ENCODE measurements at places on chromosomes 11 and 22. TPM values are rescaled to one million over a fixed set of nuclear protein-coding genes. Genes with fewer than 3 reads are reported as not detected.

DNA sequence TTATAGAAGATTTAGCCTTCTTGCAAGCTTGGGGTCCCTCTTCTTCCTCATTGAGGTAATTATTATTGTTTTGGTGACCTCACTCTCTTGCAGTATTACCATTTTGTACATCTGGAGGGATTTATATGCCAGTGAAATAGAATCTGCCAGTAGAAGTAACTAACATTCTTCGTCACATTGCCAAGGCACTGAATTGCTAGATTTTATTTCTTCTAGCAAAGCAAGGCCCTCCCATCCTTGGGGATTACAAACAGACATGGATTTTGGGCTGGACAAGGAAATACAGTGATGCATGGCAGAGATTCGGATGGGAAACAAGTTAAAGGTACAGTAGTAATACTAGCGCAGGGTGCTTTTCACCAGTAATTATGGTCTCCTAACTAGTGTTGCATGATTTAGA lies 7.8 kb downstream of the ADAMTS15 start:
- DNase-seq, result no peak

GRCh38 chr11:35531246-35531645 lies 5.8 kb upstream of the PAMR1 start:
- DNase-seq, result no peak

DNA sequence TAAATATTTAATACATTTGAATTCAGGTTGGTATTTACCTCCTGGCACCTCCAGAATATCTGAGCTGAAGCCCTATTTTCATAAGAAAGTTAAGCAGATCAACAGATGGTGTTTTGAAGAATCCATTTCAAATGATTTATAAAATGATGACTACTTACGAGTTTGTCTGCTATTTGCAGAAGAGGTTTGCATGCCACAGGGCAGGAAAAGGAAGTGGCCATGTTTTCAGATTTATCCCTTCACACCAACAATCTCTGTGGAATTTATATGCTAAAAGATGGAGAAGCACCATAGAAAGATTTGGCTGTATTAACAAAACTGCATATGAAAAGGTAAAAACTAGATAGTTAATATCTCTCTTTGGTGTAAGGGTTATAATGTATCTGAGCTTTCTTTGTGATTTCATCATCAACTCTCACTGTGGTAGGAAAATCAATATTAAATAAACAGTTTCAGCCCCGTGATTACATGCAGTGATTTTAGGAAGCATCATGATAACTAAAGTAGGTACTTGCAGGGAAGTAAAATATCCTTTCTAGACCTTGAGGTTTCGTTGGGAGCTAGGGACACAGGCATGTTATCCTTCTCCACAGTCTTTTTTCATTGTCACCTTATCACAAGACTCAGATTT lies 2.6 kb downstream of the BMAL1 start:
- no peak for DNase-seq

Gene BAIAP2L2
- not detected for total RNA-seq

DNA sequence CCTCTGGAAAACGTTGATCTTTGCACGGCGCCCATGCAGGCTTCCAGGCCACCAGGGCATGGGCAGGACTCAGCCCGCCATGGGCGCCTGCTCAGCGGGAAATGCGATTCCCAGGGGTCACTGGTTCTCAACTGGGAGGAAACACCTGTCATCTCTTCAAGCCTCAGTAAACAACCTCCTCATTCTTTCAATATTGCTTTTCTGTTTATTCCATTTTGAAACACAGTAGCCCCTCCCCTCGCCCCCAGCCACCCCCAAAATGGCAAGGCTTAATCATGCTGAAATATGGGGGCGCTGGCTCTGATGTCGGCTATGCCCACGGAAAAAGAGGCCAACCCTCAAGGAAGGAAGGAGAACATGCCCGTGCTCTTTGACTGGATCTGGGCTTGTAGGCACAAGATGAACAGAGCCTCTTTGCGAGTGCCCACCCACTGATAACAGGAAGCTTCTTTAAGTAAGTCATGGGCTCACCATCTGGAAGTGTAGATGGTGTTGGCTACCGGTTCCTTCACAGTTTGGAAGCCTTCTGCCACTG lies 594 bp upstream of the POU2AF1 start:
- no peak for DNase-seq

DNA sequence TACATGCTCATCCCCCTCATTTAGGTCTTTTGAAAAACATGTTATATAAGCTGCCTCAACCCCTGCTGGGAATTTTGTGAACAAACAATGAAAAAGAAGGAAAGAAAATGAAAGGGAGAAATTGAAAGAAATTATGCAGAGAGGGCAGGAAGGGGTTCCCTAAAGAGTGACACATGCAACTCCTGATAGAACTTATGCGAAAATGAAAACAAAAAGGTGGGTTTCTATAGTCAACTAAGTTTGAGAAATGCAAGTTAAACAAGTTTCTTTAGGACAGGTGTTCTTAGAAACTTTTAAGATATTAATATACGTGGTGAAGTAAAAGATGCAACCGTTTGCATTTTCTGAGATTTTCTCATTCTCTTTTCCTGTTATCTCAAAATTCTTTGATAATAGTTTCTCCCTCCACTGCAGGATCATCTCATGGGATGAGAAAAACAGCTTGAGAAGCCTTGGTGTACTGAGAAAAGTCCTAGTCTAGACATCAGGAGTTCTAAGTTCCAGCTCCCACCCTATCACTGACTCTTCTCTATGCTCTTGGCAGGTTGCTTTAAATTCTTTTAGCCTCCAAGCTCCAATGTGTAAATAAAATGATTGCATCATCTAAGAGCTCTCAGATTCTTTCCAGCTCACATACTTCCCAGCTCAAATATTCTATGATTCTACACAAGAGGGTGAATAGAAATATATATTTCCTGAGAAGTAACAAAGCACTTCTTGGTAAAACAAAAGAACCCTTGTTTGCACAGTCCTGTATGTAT lies 109.2 kb downstream of the FAM76B start:
- DNase-seq, result peak; percentile 28

Gene TREH
- not detected for total RNA-seq

Gene PHLDA2
- 71.3 TPM for total RNA-seq

DNA sequence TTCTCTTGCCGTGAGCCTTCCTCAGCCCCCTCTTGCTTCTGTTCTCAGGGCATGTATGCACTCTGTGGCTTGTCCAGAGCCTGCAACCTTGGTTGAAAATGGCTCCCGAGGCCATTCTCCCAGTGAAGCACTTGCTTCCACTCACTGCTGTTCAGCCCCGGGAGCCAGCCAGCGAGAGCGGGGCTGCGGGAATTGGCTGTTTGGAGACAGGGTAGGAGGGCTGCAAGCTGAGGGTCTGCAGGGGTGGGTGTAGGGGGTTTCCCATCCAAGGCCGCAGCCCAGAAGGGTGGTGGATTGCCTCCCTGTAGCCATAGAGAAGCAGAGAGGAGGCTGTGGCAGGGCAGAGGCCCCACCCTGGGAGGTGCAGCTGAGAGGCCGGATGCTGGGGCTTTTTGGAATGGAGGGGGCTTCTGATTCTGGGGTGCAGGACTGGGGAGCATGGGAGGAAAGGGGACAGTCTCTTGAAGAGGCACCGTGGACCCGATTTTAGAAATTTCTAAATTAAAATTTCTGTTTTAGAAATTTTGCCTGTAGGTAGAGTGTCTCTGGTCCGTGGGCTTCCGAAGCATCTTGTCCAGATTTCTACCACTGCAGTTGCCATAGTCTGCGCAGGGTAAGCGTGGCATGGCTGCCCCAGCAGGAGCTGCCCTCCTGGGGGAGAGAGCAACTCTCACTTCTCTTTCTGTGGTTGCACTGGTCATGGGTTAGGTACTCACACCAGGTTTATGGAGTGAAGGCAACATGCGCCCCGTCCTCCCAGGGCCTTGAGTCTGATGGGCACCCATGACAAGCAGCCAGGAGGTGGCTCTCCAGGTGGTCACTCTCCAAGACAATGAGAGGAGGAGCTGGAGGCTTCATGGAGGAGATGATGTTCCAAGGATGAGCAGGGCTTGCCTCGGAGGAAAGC lies 100.2 kb downstream of the TBC1D22A start:
- no peak for DNase-seq

Gene TESMIN
- 3.6 TPM for total RNA-seq

Gene GGT5
- not detected for total RNA-seq

Gene TBCEL
- total RNA-seq, result 8.6 TPM

GRCh38 chr11:8265681-8266241 lies 2.1 kb upstream of the LMO1 start:
- DNase-seq, result no peak

DNA sequence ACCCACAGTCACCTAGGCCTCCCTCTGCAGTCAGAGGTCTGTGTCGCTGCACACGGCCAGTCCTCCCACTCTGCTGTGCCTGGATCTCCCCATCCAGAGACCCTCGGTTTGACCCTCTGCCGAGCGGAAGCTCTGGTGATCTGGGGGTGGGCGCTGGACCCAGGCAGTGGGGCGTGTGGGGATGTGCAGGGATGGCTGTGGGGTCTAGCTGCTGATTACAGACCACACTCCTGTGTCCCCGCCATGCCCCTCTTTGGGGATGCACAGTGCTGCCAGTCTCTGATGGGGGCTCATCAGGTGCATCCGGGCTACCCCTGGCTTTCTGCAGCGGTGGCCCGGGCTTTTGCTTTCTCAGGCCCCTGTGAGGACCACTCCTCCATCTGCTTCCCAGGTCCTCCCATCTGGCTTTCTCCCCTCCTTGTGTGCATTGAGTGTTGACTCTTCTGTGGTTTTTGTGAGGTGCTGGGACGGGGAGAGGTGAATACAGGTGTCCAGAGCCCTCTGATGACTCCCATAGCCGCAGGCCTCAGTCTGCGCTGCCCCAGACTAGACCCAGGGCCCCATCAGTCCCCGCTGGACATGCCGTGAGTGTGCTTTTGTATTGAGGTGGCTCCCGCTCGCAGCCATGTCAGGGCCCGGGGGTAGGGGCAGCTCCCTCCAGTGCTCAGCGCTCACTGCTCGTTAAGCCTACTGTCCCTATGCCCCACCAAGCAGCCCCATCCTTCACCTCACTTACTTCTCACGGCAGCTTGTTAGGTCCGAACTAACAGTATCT lies 251.6 kb downstream of the TBC1D22A start:
- no peak for DNase-seq

DNA sequence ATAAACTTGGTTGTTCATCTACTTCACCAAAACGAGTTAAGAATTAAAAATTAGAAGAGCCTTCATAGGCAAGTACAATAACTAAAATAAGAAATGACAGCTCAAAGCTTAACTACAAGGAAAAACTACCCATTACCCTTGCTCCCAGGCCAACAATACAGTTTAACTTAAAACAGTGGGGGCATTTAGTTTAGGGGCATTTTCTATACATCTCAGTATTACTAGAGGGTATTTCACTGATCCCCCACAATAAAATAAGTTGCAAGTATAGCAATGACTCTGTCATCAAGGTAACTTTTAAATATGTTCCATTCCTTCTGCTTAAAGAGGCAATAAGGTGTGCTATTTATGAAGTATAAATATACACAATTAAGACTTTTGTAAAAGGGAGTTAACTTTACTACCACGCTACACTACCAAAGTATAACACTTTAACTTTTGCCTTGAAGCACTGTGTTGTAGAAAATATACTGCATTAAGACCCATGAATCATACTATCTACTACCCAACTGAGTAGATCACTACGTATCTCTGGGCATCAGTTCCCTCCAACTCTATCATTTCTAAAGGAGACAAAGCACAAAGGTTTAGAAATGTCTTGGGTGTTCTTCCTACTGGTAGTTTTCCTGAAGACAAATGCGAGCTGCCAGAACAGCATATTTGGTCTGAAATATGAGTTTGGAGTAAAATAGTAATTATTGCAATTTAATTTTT lies 29.8 kb downstream of the CHORDC1 start:
- no peak for DNase-seq

- no peak for DNase-seq
These were observed 160.5 kb downstream of the C11orf87 start for GRCh38 chr11:109582470-109582869.

DNA sequence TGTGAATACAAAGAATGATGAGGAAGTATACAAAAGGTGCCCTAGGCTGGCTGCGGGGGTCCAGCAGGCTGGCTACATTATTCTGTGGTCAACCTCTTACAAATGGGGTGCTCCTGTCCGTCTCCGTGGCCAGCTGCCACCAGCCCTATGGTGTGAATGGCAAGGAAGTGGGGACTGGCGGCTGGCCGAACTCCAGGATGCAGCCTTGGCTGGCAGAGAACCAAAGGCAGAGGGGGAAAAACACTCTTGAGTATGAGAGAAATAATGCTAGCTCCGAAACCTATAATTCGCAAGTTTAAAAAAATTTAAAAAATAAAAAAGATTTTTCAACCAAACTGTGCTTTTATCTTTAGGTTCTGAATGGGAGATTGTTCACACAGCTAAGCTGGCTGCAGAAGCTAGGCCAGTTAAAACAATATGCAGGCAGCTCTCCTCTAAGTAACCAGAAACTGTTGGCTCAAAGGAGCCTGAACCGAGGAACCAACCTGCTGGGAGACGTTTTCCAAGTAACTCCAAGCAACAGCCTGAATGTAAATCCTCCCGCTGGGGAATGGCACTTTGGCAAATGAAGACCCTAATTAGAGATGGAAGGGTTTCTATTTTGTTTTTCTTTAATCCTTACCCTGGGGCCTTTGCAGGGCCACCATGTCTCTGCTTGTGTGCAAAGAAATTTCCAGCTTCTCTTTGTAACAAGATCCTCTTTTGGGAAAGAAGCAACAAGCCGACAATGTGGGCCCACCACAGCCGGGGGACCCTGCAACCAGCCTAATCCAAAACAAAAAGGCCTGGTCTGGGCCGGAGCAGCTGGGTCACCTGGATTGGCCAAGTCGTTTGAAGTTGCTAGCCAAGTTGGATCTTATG lies 50.2 kb downstream of the C22orf31 start:
- no peak for DNase-seq

DNA sequence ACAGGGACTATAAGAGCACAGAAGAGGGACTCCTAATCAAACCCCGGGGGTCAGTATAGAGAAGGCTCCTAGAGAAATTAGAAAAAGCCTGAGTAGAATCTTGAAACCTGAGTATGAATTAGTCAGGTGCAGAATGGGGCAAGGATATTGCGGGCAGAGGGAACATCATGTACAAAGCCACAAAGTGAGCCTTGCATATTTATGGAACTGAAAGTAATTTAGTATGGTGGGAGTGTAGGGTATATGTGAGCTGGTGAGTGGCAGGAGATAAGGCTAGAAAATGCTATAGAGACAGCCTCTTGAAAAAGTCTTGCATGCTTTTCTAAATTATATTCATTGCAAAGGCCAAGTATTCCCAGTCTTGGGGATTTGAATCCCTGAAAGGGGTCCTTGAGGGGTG lies 93.7 kb downstream of the STIM1 start:
- DNase-seq, result no peak

Gene SCT
- not detected for total RNA-seq

Gene KCNJ11
- 0.33 TPM for total RNA-seq

Measured in HT1080 (cell line).